ENCODE measurements at places on chromosomes 5 and 9. TPM values are rescaled to one million over a fixed set of nuclear protein-coding genes. Genes with fewer than 3 reads are reported as not detected.

- DNase-seq, result no peak
These were observed 49.5 kb downstream of the GALNT12 start for GRCh38 chr9:98856982-98857381.

DNA sequence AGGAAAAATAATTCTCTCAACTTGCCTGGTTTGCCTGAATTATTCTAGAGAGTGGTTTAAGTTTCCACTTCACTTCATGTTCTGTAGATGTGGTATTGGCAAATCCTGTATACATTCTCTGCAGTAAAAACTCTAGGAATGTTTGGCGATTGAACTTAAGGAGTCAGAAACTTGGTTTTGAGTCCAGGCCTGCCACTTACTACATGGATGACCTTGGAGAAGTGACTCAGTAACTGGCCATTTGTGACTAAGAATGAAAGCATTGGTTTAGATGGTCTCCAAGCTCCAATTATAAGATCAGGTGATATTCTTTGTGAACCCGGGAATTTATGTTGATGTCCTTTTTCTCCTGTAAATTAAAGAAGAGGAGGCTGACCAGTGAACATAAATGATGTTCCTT lies 233.8 kb downstream of the GAS1 start:
- DNase-seq, result peak; percentile 7

- no peak for DNase-seq
These were observed 39.2 kb upstream of the PCA3 start for GRCh38 chr9:76725011-76725546.

Gene EQTN
- total RNA-seq, result not detected

Gene EPB41L4A
- total RNA-seq, result 8.3 TPM

Gene GLRA1
- not detected for total RNA-seq

GRCh38 chr5:147075187-147075586 lies 159.6 kb upstream of the STK32A start:
- no peak for DNase-seq

DNA sequence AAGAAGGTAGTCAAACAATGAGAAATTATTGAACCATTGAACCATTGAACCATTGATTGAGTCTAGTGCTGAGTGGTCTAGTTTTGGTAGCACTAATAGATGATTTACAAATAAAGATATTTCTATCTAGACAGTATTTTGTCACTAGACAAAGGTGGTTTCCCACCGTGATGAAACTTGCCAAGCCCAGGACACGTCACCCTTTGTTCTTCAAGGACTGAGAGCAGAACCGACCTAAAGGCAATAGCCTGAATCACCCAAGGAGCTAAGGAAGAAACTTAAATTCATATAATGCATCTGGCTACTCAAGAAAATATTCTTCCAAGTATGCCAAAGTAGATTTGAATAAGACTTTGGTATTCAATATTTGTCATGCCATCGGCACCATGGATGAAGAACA lies 103.3 kb downstream of the ESM1 start:
- no peak for DNase-seq

DNA sequence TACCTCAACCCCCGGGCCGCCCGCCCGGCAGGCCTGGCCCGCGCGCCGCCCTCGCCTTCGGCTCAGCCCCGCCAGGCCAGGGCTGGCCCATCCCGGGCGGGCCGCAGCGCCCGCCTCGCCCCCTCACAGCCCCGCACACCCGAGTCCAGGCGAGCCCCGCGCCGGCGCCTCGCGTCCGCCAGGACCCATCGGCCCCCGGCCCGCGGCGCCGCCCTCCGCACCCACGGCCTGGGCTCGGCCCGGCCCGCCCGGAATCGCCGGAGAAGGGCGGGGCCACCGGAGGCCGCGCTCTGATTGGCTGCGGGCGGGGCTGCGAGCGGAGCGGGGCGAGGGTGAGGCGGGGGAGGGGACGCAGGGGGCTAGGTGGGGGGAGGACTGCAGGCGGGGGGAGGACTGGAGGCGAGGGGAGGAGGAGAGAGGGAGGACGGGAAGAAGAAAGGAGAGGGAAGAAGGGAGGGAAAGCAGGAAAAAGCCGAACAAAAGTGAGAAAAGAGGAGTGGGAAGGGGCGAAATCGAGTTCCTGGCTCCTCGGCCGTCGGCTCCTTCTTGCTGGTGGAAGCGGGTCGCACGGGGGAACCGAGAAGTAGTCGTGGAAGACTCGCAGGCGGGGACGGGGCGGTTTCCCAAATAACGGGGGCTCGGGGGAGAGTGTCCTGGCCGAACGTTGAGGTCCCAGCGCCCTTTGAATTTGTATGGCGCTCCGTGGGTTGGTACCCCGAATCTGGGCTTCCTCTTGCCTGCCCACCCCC lies 472 bp upstream of the UBTD2 start:
- peak; percentile 93 for DNase-seq

DNA sequence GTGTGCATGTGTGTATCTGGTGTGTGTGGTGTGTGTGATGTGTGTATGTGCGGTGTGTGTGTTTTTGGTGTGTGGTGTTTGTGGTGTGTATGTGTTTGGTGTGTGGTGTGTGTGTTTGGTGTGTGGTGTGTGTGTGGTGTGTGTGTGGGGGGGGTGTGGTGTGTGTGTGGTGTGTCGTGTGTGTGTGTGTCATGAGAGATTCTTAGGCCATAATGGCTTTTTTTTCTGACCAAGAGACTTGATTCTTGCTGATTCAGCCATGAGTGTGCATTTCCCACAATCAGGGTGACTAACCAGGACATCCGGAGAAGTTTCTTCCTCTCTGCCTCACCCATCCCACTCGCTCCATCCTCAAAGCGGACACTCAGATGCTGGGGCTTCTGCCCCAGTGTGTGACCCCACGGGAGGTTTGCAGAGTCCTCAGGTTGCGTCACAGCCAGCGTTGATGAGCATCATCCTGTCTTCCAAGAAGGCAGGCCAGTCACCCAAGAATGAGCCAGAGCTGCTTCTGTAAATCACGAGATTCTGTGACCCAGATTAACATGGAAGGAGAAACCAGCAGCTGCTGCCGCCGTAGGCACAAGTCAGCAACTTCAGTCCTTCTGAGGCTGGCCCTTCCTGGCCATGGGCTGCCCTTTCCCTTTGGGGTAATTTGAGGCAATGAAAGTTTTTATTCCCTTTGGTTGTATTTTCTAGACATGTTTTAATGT lies 12.5 kb upstream of the CTSL start:
- peak; percentile 98 for DNase-seq

- no peak for DNase-seq
These were observed 605.9 kb upstream of the FAM174A start for GRCh38 chr5:99929067-99929805.

GRCh38 chr5:170368586-170368985 lies 20.6 kb downstream of the KCNMB1 start:
- no peak for DNase-seq

Data from esophagus muscularis mucosa (tissue), 4 donors.